ENCODE measurements at places on chromosomes 5 and 9.

DNA sequence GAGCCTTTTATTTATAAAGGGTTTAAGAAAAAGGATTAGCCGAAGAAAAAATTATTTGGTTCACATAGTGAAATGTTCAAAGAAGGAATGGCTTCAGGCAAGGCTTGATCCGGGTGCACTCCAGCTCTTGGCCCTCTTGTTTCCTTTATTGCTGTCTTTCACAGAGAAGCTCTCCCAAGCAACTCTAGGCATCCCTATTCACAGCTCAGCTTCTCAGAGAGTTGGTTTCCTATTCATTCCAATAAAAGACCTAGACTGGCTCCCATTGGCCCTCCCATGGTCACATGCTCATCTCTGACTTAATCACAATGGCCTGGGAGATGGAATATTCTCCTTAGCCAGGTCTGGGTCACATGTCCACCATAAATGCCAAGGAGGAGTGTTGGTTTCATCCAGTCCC is 9.4 kb upstream of the FGFR4 start:
- no peak for DNase-seq

GRCh38 chr5:4572311-4573100 is 567.6 kb upstream of the ADAMTS16 start:
- DNase-seq, result no peak

- DNase-seq, result no peak
Observed at GRCh38 chr5:37849641-37850040, 9.8 kb upstream of the GDNF start.

DNA sequence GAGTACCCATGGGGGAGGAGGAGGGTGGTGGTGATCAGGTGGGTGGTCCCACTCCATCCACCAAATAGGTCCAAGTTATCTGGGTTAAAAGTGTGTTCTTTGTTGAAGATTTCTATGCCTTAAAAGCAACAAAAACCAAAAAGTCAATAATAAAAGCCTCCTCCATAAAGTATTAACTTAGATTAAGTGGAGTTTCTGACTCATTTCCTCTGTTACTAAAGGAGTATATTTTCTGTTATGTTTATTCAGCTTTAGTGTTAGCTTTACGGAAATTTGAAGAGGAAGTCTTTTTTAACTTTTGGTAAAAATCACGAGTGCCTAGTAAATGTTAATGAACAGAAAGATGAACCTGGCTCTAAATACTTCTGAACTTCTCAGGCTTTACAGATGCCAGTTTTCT is 17.8 kb downstream of the FBXO38 start:
- no peak for DNase-seq

DNA sequence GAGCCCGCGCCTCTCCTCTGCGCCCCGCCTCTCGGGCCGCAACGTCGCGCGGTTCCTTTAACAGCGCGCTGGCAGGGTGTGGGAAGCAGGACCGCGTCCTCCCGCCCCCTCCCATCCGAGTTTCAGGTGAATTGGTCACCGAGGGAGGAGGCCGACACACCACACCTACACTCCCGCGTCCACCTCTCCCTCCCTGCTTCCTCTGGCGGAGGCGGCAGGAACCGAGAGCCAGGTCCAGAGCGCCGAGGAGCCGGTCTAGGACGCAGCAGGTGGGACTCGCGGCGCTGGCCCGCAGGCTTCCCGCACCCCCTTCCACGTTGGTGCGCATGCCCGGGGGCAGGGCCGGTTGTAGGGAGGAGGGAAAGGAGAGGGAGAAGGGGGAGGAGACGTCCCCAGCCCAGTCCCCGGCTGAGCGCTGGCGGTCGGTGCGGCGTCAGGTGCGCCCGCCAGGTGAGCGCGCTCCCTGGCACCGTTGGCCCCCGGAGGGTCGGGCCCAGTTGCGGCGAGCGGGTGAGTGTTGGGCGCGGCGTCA is at the start of gene OCLN:
OCLN (plus strand) TSS at position 400 of the 532 bp plus-strand sequence. CDS start 11,455 bp downstream, outside the sequence.
- no peak for DNase-seq

GRCh38 chr5:150082374-150082773 is 4.0 kb downstream of the CSF1R start:
- no peak for DNase-seq

DNA sequence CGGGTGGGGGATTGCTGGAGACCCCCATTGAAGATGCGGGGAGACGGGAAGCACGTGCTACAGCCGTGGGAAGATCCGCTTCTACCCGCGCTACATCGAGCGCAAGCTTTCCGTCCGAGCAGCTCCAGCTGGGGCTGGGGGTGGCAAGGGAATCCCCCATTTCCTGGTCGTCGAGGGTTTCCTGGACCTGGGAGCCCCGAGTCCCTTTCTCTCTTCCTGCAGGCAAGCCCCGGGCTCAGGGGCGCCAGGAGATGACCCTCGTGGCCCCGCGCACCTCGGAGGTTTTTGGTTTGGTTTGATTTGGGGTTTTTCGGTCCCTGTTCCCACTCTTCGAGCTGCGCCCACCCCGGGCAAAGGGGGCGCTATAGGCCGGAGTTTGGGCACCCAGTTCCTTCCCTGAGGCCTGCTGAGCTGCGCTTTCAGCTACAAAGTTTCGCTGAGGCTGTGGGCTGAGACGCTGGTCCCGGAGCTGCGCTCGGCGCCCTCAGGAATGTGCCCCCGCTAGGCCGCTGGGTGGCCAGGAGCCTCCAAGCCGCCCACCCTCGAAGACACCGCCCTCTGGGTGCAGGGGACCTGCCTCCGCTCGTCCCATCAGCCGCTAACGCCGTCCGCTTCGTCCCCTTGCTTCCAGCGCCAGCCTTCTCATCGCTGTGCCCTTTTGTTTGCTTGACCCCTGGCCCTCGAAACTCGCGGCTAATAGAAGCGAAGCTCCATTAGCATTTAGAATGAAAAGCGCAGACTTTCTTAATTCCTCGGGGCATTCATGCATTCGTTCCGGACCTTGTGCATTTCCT is 2.9 kb downstream of the NR4A3 start:
- DNase-seq, result no peak

DNA sequence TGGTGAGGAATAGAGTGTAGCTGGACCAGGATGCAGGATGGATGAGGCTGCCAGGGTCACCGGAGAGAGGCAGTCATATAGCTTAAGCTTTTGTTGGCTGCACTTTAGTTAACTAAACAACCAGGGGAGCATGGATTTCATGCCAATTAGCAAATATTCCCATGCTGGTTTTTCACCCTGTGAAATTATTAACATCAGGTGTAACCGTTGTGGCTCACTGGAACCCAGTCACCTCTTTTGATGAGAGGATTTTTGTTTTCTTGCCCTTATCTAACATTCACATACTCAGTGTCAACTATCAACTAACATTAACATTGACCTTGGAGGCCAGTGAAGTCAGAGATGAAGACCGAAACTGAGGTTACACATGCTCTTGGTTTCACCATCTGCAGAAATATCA is 97.2 kb upstream of the BASP1 start:
- DNase-seq, result no peak

GRCh38 chr5:162607879-162608278 is 540.3 kb downstream of the GABRG2 start:
- no peak for DNase-seq

- no peak for DNase-seq
Observed at GRCh38 chr5:103612545-103612944, 50.0 kb upstream of the NUDT12 start.

- no peak for DNase-seq
Observed at GRCh38 chr5:107592515-107592914, 78.2 kb downstream of the EFNA5 start.

GRCh38 chr5:159913048-159913447 is 3.2 kb upstream of the ADRA1B start:
- DNase-seq, result no peak

DNA sequence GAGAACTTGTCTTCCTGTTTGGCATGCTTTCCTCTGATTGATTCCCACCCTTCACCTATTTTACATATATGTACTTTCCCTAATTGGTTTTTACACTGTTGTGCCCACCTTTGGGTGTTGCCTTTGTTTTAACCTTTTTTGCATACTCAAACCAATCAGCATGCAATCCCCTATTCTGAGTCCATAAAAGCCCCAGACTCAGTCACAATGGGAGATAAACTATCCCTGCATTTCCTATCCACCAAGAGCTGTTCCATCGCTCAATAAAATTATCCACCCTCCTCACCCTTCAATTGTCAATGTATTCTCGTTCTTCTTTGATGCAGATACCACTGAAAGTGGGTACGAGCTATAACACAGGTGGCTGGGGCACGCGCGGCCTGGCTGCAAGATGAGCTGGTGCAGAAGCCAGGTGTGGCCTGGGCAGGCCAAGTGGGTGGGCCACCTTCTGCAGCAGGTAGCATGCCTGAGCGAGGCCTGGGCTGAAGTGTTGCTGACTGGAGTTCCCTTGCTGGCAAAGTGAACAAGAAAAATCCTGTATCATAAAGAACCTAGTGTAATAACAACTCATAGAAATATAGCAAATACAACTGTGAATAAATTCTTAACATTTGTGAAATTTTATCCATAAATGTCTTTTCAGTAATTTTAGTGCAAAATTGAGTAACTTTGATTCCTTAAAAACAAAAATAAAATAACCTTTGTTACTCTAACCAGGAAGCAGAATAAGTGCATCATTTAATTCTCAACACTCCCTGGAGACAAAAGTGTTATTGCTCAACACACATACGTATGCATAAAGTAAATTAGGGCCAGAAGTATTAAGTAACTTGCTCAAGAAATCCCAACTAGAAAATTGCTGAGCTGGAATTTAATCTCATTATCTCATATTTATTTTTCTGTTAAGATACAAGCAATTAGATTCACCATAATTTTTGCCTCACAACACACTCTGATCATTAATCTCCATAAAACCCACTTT is 685.3 kb upstream of the EDIL3 start:
- no peak for DNase-seq

- no peak for DNase-seq
Observed at GRCh38 chr5:43498581-43498980, 14.9 kb upstream of the TMEM267 start.

DNA sequence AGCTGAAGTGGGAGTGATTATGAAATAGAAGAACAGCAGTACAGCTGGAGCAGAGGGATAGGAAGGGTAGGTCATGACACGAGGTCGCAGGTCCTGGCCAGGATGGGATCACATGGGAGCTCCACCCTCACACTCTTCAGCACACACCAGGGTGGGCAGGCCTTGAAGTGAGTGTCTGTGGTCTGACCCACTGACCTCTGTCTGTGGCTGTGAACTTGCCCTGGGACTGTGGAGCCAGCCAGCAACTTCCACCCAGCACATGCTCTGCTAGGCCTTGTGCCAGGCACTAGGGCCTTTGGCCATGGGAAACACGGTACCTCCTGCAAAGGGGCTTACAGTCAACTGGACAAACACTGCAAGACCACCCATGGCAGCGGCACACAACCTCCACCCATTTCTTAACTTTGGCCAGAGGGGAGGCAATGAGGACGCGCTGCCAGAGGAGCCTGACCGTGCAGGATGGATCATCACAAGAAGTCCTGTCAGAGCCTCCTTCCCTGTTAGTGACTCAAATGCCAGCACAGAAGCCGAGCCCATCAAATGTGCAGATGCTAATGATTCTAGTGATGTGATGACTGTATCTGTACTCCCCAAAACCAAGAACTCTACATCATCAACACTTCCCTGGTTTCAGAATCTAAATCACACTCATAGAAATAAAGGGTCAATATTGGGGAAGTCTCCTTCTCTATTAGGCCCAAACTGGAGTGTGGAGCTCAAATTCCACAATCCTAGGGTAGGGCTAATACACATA is 113.6 kb downstream of the DPYSL3 start:
- DNase-seq, result no peak

DNA sequence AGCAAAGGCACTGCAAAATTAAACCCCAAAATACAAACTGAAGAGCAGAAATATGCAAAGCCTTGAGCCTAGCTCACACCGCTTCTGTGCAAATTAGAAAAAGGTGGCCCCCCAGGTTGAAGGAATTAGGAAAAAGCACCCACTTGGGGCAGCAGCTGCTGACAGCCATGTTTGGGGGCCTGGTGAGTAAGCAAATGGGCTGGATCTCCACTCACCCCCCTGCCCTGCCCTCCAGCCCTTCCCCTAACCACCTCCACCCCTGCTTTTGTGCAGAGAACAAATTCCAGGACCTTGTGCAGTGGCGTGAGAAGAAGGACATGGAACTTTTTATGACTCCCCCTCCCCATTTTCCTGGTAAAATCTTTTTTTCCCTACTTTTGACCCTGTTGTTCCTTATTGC is 92.0 kb upstream of the DNAH5 start:
- no peak for DNase-seq

Measured in stimulated activated CD4-positive, alpha-beta T cell treated with anti-CD3 and anti-CD28 coated beads, Interleukin-1b, Interleukin-23, amount 100 ng/mL, for 1 hour (primary cell).